ENCODE measurements at places on chromosomes 2 and 18.

- no peak for DNase-seq
Observed at GRCh38 chr2:128720080-128721022, 401.7 kb upstream of the HS6ST1 start.

DNA sequence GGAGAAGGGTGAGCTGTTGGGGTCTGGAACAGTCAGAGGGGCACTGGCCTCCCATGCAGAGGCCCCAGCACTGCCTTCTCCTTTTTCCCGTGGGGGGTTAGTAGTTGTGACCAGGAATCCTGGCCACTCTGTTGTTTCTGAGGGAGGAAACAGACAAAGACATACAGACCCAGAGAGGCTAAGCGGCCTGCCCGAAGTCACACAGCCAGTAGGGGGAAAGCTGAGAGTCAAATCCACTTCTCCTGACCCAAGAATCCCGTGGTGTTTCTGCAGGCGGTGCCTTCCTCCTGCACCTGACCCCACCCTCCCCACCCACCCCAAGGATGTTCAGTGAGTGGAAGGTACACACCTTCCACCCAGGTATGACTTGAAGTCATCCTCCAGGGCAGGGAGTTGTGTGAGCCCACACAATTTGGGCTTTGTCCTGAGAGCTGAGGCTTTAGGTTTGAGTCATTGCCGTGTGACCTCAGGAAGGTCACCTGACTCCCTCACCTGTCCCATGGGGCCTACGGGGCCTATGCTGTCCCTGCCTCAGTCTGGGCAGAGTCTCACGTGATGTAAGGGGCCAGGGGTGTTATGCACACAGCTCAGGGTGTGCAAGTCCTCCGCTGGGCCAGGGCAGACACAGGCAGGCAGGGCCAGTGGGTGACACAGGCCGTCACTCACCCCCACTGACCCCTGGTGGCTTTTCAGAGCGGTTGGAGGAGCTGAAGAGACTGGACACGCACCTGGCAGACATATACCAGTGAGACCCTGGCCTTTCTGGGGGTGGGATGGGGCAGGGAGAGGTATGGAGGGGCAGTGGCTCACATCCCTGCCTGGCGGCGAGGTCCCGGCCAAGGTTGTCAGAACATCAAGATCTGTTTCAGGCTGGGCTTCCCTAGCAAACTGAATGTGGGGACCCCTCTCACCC is 5.0 kb downstream of the NT5DC4 start:
- no peak for DNase-seq

- no peak for DNase-seq
Observed at GRCh38 chr2:240571314-240571973, 3.2 kb downstream of the RNPEPL1 start.

- DNase-seq = no peak
Observed at GRCh38 chr2:206936843-206937230, 2.5 kb upstream of the CPO start.

GRCh38 chr2:9497017-9497416 is 22.7 kb downstream of the IAH1 start:
- no peak for DNase-seq

DNA sequence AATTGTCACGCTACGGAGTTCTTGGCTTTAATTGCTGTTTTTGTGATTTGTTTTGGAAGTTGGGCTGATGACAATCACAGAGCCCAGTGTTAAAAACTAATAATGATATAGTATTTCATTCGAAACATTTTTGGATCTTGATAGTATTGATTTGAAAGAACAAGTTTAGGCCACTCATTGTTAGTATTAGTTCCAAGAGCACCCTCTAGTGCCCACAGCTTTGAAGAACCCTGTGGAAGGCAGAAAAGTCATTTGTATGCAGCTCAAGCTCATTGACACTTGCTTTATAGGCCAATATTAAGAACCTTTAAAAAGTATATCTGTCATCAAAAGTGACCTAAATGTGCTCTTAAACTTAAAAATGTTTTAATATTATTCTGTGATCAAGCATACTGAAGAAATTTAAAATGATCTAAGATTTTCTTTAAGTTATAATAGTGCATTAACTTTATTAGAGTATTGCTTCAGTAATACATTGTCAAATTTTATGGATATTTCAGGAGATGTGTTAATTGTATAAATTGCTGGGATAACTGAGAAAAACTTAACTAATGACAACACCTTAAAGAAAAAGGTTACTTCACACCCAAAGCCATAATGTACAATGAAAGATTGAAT is 191.0 kb downstream of the GRB14 start:
- DNase-seq = no peak

DNA sequence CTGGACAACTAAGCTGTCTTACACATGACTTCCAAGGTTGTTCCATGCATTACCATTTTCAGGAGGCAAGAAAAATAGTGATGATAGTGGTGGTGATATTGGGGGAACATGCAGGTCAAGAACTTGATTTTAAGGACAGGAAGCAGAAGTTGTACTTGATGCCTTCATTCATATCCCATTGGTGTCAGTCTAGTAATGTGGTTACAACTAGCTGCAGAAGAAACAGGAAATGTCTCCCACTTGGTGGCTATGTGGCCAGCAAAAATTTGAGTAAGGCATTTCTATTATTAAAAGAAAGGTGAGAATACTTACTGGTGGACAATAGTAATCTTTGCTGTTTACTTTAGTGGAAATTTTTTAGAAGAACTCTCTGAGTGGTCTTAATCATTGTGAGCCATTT is 103.4 kb downstream of the ALMS1 start:
- no peak for DNase-seq

DNA sequence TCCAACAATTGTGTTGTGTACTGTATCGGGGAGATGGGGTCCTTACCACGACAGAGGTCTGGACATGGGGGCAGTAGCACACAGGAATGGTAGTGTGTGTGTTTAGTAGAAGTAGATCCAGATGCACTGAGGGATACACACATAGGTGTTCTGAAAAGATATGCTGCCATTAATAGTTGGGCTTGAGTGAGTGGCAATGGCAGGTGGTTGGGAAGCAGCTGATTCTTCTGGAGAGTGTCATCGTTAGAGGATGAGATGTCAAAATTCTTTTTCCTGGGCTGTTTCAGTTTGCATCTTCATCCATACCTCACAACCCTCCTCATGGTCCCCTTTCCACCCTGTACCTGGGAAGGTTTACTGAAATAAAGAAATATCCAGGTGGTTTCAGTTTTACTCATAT is 66.6 kb downstream of the UGGT1 start:
- no peak for DNase-seq

DNA sequence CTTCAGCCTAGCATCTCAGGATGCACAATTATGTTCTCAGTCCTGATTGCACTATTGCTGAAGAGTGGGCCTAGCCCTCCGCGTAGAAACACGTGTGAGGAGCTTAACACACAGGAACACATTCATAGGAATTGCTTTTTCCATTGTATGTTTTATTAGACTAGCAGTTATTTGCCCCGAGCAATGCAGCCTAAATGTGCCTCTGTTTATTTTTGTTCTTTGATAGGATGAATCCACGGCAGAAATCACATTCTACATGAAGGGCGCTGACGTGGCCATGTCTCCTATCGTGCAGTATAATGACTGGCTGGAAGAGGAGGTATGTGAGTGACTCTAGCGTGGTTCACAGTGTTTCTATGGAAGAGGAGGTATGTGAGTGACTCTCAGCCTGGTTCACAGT is 65.9 kb upstream of the NFATC1 start:
- no peak for DNase-seq

Measured in H54 (cell line).